Kidney epithelial cell (primary cell): ENCODE measurements at places on chromosomes 6 and 20.
A peak's percentile ranks its signal among the peaks of the same experiment; 100 is the strongest.

- DNase-seq, result no peak
Measured at GRCh38 chr6:165808021-165808420, 145.0 kb upstream of the PDE10A start.

DNA sequence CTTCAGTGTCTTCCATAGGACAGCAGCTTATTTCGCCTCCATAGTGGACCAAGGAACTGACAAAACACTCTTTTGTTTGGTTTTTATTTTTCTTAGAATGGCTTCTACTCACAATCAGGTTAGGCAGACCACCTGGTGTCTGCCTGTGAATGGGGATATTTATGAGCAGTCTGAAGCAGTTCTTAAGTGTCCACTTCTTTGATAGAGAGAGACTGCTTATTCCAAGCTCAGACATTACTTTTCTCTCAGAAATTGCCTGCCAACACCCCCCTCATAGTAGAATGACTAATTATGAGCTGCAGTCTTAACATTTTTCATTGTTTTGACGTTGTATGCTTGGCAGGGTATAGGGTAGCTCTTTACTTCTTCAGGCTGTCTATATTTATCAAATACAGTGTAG is 174.7 kb downstream of the ZFAND3 start:
- no peak for DNase-seq

DNA sequence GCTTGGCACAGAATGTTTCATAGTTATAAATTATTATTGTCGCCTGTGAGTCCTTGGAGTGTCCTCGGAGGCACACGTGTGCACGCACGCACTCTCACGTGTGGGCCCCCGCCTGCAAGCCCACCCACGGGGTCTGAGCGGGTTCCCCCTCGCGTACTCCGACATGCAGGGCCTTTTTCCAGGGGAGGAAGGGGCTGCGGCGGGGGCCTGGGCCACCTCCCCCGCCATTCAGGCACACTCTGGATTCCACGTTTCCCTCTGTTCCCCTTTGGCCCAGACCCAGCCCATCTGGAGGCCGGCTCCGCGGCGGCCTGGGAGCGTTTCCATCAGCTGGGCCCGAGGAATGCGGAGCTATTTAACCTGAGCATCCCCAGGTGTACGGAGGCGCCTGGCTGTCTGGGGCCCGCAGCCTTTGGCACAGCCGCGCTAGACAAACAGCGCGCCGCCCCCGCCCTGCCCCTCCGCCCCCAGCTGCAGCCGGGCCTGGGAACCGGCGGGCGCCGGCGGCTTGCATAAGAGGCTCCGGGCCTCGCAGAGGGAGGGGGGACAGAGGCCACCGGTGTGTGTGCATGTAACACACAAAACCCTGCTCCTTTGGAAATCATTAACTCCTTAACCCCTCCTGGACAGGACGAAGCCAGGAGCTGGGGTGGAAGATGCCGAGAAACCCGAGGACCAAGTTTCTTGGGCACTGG is 3.3 kb downstream of the ID1 start:
- peak; percentile 79 for DNase-seq

DNA sequence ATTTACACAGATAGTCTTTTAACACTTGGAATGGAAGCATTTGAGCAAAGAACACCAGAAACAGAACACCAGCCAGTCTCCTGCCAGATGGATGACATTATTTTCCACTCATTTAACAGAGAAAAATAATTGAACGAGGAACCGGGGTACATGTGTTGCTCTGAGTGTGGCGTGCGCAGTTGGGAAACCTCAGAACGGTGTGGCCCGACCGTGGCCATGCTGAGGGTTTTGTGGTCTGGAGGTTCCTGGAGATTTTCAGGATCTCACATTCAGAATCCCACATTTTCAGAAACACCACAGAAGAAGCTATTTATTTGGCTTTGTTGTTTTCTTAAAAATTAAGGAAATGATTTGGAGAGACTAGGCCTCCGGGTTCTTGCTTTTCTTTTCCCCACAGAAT is 126.9 kb upstream of the QKI start:
- DNase-seq, result no peak

DNA sequence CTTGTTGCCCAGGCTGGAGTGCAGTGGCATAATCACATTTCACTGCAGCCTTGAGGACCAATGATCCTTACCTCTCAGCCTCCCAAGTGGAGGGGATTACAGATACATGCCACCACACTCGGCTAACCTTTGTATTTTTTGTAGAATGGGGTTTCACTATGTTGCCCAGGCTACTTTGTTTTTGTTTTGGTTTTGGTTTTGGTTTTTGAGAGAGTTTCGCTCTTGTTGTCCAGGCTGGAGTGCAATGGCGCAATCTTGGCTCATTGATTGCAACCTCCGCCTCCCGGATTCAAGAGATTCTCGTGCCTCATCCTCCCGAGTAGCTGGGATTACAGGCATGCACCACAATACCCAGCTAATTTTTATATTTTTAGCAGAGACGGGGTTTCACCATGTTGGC is 105.5 kb downstream of the BMP7 start:
- DNase-seq, result no peak
